Stimulated activated CD8-positive, alpha-beta memory T cell treated with anti-CD3 and anti-CD28 coated beads, Interleukin-2, amount 100 ng/mL, for 1 hour (primary cell): ENCODE measurements at places on chromosomes 16 and 17.

DNA sequence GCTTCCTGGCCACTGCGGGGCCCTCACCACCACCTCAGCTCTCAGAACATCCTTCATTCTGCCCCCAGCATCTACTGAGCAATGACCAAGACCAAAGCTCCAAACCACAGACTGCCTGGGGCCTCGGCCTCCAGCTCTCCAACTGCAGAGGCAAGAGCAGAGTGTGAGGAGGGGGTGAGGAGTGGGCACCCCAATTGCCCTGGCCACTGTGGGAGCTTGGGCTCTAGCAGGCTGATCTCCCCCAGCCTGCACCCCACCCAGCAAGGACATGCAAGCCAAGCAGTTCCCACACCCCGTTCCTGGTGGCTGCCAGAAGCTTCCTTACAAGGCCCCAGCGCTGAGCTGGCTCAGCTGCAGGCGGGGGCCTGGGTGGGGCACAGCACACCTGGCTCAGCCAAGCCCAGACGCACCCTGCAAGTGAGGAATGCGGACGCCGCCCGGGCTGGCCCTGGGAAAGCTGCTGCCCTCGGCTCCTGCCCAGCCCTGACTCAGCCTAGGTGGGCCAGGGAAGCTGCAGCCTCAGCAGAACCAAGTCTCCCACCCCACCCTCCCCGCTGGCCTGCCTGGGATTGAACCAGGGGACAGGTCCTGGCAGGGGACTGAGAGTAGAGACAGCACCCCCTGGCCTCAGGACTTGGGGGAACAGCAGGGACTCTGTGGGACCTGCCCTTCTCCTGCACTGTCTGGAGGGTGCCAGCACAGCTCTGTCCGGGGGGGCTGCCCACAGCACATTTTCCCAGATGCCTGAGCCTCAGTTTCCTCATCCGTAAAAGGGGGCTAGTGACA is 29.7 kb upstream of the KRT17 start:
- DNase-seq = no peak

DNA sequence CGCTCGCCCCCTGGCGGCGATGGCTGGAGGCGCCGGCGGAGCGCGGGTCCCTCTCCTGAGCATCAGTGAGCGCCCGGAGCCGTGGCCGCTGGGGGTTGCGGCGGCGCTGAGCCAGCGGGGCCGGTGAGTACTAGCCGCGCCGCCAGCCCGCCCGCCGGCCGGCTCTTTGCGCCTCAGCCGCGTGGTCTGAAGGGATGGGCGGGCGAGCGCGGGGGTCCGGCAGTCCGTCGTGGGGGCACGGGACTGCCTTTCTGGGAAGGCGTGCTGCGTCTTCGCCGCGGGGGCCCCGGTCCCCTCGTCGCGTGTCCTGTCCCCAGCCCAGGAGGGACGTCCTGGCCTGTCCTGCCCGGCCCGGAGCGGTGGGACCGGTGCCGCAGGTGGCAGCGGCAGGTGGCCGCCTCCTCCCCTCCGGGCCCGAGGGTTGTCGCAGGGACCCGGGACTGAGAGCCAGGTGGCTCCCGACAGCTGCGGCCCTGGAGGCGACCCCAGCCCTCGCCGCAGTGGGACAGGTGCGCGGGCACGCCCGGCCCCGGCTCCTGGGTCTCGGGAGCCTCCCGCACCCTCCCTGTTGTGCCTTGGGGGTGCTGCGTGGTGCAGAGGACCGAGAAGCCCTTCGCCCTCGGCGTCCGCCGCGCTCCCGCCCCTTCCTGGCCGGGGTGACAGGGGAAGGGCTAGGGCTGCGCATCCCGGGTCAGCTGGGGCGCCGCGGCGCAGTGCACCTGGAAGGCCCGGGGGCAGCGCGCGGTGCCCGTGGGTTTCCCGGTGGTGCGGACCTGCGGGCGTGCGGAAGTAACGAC is at the start of gene SPECC1:
Gene SPECC1, plus strand, starts transcription at position 58 of the 797 bp plus-strand sequence. CDS start 87,293 bp downstream, outside the sequence.
- peak; percentile 74 for DNase-seq

DNA sequence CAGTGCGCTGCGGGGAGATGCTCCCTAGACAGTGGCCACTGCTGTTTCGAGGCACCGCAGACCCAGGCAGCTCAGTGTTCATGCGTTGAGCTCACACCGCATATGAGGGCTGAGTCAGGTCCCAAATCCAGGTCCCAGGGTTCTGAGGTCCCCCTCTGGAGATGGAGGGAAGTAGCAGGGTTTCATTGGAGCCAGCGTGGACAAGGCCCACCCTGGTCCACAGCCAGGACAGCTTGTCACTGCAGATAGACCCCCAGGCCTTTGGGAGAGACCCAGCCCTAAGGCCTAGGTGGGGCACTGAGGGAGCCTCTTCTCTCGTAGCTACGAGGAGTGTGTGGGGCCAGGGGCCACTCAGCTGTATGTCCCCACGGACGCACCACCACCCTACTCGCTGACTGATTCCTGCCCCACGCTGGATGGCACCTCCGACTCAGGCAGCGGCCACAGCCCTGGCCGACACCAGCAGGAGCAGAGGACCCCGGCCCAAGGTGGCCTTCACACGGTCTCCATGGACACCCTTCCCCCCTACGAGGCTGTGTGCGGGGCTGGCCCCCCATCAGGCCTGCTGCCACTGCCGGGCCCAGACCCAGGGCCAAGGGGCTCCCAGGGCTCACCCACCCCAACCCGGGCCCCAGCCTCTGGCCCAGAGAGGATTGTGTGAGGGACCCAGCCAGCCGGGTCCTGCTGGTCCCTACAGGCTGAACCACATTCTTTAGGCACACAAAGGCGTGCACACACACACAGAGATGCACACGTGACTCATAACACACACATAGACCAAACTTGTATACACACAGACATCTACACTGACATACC is 53.4 kb downstream of the BEAN1 start:
- no peak for DNase-seq

- DNase-seq = no peak
Observed at GRCh38 chr16:47721006-47721637, 260.0 kb downstream of the PHKB start.

DNA sequence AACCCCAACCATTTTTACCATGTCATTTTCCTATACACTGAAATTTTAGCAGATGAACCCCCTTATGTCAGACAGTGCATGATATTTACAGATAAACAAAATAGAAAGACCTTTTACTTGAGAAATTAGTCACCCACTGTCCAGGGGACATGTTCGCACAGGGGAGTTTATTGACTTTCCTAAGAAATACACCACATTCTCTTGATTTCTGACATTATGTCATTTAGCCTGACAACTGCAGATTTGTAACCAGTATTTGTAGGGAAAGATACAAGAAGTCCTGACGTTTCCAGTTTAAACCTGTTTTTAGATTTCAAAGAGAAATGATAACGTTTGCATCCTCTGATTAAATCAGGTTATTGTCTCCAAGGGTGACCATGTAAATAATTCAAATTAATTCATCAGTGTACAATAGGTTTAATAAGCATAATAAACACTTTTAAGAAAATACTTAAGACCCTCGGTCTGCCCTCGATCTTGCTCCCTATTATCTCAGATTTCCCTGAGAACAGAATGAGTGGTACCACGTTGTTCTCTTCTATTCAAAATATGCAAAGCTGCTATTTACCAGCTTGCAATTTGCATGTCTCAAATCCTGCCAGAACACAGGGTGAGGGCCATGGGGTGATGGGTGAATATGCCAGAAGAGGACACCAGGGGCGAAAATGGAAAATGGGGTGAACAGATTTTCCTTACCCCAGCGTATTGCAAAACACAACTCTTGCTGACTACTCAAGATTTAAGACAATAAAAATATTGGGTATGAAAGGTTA is 2.1 kb upstream of the LYRM9 start:
- no peak for DNase-seq
